ENCODE measurements at places on chromosomes 5 and 9. TPM values are rescaled to one million over a fixed set of nuclear protein-coding genes. Genes with fewer than 3 reads are reported as not detected.

- DNase-seq = peak; percentile 62
These were observed 8.8 kb upstream of the NACC2 start for GRCh38 chr9:136103651-136104487.

F12 gene
- total RNA-seq = 12.8 TPM

DNA sequence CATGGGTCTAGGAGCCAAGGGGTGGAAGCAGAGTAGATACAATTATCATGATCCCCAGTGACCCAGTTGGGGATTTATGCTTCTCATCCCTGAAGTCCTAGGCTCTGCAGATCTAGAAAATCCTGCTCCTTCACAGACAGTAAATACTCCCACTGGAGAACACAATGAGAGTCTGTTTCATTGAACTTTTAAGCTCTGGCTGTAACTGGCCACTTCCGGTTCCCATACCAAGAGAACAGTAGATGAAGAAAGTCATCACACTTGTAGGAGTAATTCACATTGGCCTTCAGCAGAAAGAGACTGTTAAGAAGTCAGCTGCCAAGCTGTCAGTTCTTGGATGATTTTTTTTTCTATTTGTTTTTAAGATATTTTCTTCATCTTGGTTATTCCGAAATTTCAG, 597.1 kb downstream of the ACTL7B start:
- DNase-seq = no peak

GDA gene
- 0.39 TPM for total RNA-seq

GRCh38 chr9:135958485-135958884, 2.7 kb downstream of the UBAC1 start:
- no peak for DNase-seq

PKD2L2 gene
- 0.21 TPM for total RNA-seq

GRCh38 chr5:38923661-38924451, 78.0 kb downstream of the OSMR start:
- DNase-seq = no peak

GRCh38 chr9:131856105-131856504, 116.2 kb upstream of the RAPGEF1 start:
- DNase-seq = peak; percentile 78

DNA sequence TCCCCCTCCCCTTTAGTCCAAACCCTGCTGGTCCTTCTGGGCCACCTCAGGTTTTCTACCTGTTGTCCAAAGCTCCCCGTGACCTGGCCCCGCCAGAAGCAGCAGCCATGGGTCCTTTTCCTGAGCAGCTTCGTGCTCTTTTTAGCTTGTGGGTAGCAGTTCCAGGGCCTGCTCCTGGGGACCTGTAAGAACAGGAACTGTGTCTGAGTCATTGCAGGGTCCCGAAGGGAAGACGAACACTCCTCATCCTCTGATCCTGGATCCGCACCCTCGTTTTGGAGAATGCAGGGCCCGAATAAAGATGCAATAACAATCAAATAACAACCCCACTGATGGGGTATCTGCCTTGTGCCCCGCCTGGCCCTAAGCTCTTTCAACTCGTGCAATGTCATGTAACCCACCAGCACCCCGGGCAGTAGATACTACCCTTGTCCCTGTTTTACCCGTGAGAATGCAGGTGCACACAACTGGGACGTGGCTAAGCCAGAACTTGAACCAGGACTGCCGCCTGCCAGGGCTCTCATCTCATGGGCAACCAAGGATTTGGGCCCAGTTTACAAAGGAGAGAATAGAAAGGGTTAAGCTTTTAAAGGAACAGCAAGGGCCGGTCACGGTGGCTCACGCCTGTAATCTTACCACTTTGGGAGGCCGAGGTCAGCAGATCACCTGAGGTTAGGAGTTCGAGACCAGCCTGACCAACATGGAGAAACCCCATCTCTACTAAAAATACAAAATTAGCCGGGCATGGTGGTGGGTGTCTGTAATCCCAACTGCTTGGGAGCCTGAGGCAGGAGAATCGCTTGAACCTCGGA, 33.2 kb downstream of the NEK6 start:
- no peak for DNase-seq

SLC9A3 gene
- total RNA-seq = 1.7 TPM
